ENCODE measurements at places on chromosomes 12 and 14. TPM values are rescaled to one million over a fixed set of nuclear protein-coding genes. Genes with fewer than 3 reads are reported as not detected.

DNA sequence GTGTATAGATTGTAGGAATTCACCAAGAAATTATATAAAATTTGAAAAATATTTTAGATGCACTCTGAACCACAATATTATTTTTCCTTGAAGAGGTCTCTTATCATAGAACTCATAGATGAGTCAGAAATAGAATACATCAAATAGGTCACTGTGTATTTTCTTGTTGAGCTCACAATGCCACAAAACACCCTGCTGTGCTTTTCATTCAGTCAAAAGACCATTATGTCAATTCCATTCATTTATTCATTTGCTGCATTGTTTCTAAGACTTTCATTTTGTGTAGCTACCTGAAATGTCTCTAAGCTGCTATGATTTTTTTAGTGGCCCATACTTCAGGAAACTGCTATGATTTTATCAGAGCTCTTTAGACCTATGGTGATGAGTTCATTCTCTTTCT is 231.9 kb upstream of the AVPR1A start:
- H3K27me3 ChIP-seq = no peaks in the 10 kb centered on the region
- no peaks in the 10 kb centered on the region for H3K36me3 ChIP-seq
- no peak for DNase-seq
- H3K4me1 ChIP-seq = no peaks in the 10 kb centered on the region
- no peak overlapping the region for H3K4me3 ChIP-seq

- H3K36me3 ChIP-seq = no peaks in the 10 kb centered on the region
- no peak overlapping the region for H3K27ac ChIP-seq
- no peaks in the 10 kb centered on the region for H3K4me1 ChIP-seq
- H3K4me3 ChIP-seq = no peak overlapping the region
- H3K27me3 ChIP-seq = peaks cover 2% of the 10 kb centered on the region
- DNase-seq = no peak
Measured at GRCh38 chr14:36997843-36998242, 174.6 kb downstream of the SLC25A21 start.

GRCh38 chr14:42011221-42011620 is 404.5 kb downstream of the LRFN5 start:
- no peaks in the 10 kb centered on the region for H3K27me3 ChIP-seq
- no peaks in the 10 kb centered on the region for H3K36me3 ChIP-seq
- H3K27ac ChIP-seq = no peak overlapping the region
- DNase-seq = no peak
- no peaks in the 10 kb centered on the region for H3K4me1 ChIP-seq
- no peak overlapping the region for H3K4me3 ChIP-seq

Gene C12orf76
- 20.3 TPM for total RNA-seq

All from activated T-helper 1 cell treated with anti-CD3 and anti-CD28 coated beads, Interleukin-12 subunit alpha, Interleukin-12 subunit beta, Interleukin-2, Interleukin-4 antibody, amounts not matched to agents 30 ng/mL and 10 ng/mL and 1 ng/mL, durations not matched to agents 14 hours and 24 hours and 36 hours (primary cell).